ENCODE measurements at places on chromosomes 7 and 10.

DNA sequence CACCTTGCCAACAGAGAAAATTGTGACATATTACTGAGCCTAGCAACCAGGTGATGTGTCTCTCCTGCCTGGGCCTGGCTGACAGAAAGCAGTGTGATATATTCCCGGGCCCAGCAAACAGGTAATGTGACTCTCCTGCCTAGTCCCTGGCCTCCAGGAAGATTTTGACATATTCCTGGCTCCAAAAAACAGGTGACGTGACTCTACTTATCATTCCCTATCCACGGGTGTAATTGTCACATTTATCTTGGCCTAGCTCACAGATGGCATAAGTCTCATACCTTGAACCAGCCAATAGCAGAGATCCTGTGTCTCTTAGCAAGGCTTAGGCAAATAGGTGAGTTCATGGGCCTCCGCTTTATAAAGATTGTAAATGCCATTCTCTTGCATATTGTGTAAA is 49.6 kb upstream of the ZNF680 start:
- DNase-seq: no peak

- DNase-seq: no peak
These were observed 161.0 kb downstream of the RNF216 start for GRCh38 chr7:5620459-5620881.

DNA sequence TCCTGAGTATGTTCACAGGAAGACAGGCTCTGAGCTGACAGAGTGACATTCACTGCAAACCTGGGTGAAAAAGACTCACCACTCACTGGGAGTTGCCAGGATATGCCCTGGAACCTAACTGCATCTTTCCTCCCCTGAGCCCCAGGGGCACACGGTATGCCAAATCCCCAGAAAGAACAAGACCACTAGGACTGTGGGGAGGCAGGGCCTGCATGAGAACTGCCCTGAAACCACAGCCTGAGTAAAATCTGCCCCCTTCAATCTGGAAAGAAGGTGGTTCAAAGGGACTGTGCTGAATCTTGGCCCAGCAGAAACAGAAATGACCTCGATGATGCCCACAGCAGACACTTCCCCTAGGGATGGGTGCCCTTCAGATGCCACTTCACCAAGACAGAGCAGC is 6.5 kb downstream of the FAM53B start:
- no peak for DNase-seq

GRCh38 chr10:121791761-121792160 is 136.1 kb downstream of the ATE1 start:
- DNase-seq: no peak

DNA sequence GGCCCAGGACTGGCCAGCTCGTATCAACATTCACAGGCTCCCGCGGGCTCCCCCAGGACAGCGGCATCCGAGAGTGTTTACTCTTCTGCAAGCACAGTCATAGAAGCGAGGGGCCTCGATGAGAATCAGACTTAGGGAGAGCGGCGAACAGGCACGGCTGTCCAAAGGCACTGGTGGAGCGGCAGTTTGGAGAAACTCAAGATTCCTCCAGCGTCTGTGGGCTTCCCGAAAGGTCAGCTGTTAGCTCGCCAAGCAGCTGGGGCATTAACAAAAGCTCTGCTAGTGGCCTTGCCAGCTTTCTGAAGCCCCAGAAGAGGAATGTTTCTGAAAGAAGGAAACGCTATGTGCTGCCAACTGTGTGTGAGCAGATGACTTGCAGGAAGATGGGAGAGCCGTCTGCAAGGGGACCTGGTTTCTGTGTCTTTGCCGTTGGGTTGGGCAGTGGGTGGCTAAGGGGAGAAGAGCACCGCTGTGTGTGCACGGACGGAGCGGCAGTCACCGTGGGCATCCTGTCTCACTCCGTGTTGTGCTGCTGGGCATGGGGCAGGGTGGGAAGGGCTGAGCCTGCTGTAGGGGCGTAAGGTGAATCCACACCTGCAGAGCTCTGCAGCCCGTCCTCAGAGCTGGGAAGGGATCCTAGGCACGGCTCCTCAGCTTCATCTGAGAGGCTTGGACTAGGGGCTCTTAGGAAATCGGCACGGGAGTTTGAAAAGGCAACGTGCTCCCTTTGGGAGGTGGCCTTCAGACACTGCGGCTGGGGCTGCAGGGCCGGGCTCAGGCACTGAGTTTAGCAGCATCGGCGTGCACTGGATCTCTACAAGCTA is 42.1 kb downstream of the AMZ1 start:
- no peak for DNase-seq

DNA sequence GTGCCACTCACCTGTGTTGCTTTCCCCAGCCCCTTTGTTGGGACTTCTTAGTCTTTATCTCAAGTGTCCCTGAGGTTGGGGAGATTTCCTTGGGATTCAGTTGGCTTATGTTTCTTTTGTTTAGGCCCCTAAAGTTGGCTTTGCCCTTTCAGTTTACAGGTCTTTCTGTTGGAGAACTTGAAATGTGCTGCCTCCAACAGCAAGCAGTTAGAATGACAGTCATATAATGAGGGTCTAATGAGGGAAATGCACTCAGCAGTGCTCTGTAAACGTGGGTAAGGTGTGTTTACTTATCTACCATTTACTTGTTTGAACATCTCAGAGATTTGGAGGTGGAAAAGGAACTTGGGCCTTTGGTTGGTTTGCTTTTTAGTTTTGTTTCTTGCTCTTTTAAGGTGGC is 191.4 kb upstream of the STK17A start:
- DNase-seq: no peak

GRCh38 chr10:126177417-126178030 is 210.8 kb downstream of the ADAM12 start:
- no peak for DNase-seq

DNA sequence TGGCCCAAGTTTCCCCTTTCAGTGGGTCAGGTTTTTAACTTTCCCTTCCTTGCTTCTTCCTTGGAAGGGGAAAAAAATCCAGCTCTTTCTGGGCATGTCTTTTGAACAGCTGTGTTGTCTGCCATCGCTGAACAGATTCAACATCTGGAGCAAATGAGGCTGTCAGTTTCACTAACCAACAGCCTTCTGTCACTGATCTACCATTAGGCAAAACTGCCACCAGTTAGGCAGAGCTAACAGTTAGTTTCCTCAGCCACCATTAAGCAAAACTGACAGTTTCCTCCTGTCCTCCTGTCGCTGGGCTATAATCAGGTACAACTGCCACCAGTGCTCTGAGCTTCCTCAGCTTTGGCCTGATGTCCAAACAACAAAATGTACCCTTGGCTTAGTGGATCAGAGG is 81.9 kb downstream of the NPTX2 start:
- no peak for DNase-seq

GRCh38 chr7:75642810-75643486 is 95.8 kb downstream of the HIP1 start:
- peak; percentile 80 for DNase-seq

DNA sequence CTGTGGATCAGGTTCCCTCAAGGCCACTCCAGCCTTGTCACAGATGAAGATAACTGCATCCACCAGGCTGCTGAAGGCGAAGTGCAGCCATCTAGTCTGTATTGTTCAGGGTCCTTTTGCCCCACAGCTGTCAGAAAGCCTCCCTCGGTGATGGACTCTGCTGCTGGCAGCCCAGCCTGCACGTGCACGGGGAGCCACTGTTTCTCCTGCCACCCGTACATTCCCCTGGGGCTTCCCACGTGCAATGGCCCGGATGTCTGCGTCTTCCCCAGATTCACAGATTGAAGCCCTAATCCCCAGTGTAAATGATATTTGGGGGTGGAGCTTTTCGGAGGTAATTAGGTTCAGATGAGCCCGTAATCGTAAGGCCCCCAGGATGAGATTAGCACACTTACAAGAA is 46.6 kb upstream of the VIPR2 start:
- no peak for DNase-seq

DNA sequence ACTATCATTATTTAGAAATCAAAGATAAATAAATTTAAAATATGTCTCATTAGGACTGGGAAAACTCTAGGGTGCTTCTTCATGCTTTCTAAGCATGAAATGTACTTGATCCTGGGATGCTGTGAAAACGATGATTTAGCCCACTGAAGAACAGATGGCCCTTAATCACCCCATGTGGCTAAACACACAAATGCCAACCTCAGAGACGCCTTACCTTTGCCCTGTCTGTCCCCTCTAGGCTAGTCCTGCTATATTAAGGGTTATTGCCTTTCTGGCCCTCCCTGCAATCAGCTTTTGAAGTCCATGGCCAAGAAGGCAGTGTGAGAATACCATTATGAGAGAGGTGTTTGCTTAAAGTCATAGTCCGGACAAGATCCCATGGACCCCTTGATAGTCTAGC is 217.2 kb downstream of the TWIST1 start:
- no peak for DNase-seq

- no peak for DNase-seq
These were observed 144.6 kb upstream of the COL1A2 start for GRCh38 chr7:94250124-94250523.

DNA sequence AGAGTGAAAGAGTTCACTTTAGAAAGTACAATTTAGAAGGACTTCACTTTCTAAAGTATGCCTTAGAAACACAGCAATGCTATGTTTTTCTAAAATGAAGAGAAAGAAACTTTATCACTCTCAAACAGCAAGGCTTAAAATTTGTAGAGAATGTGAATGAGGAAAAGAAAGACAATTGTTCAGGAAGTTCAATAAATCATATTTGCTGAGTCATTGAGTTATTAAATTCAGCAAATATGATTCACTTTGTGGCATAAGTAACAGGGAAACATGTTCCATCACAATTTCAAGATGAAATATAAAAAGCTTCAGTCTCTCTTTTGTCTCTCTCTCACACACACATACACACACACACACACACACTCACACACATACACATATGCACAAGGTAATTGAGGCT is 187.9 kb downstream of the PCDH15 start:
- DNase-seq: no peak

DNA sequence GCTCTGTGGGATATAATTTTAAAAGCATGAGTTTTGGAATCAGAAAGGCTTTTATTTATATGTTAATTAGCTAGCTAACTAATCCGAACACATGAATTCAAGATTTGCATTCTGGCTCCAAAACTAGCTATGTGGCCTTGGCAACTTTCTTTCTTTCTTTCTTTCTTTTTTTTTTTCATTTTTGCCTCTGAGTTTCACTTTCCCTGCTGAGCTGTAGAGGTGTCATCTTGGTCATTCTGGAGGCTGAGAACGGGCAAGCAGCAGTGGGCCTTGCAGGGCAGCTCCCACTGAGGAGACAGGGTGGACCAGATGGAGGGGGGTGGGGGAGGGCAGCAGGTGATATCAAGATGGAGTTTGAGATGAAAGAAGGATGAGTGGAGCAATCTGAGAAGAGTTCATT is 24.8 kb upstream of the SFMBT2 start:
- no peak for DNase-seq

DNA sequence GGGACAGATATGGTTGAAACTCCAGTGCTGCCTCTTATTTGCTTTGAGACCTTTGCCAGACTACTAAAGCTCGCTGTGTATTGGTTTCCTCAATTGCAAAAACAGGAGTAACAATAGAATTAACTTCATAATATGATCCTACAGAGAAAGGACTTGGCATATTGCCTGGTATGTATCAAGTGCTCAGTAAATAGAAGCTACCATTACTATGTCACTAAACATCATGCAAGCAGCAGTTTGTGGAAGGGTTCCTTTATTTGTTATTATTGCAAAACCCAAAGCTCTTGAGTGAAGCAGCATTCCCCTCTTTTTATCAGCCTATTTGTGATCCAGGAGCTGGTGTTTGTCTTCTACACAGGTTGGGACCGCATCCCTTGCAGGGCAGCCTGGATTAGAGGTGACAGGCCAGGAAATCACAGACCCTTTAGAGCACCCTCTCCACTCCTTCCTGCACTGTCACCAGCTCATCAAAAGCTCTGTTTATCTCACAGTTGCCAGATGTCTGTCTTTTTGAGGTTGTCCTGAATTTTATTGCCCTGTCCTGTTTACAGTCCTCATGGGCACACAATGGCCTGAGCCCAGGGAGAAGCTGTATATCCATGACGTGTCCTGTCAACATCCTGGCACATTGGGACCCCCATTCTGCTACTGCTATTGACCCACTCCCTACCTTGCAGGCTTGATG is 121.5 kb downstream of the SNX10 start:
- no peak for DNase-seq

GRCh38 chr7:44159824-44160630 is 18.9 kb upstream of the MYL7 start:
- no peak for DNase-seq

DNA sequence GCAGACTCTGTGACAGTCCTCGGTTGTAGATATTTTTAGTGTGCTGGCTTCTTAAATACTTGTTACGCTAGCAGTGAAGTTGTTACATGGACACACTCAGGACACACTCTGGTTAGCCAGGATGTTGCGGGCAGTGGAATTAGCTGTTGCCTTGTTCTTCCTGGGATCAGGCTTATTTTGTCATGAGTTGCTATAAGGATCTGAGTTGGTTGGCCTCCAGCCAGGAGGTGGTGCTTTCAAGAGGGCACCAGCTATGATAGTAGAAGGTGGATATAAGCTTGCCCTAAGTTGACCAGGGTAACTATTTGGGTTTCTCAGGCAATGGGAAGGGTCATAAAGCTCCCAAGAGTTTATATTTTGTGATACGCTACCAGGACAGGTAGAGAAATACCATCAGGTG is 150.1 kb upstream of the C1GALT1 start:
- no peak for DNase-seq

GRCh38 chr7:158077934-158078910 is 509.4 kb downstream of the PTPRN2 start:
- no peak for DNase-seq

DNA sequence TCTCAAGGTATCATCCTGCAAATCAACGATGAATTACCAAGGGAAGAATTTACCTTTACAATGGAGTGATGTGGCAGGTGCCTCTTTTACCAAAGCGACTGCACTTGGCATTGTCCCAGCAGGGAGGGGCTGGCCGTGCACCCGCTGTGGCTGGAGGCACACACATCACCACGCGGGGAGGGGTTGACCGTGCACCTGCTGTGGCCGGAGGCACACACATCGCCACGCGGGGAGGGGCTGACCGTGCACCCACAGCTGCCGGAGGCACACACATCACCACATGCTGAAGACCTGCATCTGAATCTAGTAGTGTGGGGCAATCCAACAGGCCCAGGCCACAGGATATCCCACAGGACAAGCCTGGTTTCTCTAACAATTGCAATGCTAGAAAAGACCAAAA is 493.5 kb downstream of the DNAJB6 start:
- DNase-seq: no peak

- DNase-seq: no peak
These were observed 27.6 kb upstream of the OPTN start for GRCh38 chr10:13072339-13072738.

DNA sequence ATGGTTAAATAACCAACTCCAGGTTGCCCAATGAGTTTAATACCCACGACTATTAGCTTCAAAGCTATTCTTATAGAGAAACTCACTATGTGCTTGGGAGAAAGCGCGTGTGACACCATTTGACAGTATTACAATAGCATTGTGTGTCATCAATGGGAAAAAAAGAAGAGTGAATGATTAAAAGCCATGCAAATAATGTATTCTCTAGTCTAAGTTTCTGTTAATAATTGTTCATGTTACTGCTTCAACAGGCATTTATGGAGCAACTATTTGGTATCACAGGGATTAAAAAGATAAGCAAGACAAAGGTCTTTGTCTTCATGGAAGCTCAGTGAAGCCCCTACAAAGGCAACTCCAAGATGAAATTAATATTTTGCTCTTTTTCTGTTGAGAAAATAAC is 47.2 kb downstream of the CAV1 start:
- no peak for DNase-seq

GRCh38 chr7:55054758-55055157 is 35.9 kb downstream of the EGFR start:
- no peak for DNase-seq

All from activated naive CD4-positive, alpha-beta T cell treated with anti-CD3 and anti-CD28 coated beads, Interleukin-2, amount 10 ng/mL, durations not matched to agents 7 days and 5 days (primary cell).